ENCODE measurements at places on chromosomes 6 and 20.

GRCh38 chr20:51767867-51768758, at the start of gene ATP9A:
Gene ATP9A, minus strand, starts transcription at chr20:51768390. Its CDS starts 21 bp downstream, at chr20:51768369.
- no peak for DNase-seq

DNA sequence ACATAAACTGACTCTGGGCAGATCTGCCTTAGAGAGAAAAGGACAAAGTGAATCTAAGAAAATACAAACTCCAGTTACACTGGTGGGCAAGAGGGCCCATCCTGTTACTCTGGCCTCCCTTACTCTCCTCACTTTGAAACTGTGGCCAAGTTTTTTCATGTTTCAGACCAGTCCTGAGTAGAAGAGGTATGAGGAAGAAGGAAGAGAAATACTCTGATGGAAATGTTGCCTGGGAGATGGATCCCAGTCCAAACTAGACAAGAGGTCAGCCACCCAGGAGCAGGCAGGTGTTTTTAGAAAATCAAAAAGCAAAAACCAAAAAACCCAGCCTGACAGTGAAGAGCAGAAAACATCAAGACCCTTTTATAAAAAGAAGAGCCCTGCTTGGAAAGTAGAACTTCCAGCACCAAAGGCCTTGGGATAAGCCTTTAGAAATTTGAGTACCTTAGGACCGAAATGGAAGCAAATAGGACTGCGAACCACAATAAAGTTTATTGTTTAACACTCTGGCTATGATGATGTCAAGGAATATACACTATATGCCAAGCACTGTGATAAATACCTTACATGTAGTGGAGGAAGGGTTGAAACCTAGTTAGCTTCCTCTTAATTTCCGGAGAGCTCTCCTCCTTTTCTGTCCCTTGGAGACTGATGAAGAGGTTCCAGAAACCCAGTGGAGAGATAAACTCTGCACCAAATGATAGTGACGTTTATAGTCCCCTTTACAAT, 123.1 kb downstream of the KLHL32 start:
- no peak for DNase-seq

DNA sequence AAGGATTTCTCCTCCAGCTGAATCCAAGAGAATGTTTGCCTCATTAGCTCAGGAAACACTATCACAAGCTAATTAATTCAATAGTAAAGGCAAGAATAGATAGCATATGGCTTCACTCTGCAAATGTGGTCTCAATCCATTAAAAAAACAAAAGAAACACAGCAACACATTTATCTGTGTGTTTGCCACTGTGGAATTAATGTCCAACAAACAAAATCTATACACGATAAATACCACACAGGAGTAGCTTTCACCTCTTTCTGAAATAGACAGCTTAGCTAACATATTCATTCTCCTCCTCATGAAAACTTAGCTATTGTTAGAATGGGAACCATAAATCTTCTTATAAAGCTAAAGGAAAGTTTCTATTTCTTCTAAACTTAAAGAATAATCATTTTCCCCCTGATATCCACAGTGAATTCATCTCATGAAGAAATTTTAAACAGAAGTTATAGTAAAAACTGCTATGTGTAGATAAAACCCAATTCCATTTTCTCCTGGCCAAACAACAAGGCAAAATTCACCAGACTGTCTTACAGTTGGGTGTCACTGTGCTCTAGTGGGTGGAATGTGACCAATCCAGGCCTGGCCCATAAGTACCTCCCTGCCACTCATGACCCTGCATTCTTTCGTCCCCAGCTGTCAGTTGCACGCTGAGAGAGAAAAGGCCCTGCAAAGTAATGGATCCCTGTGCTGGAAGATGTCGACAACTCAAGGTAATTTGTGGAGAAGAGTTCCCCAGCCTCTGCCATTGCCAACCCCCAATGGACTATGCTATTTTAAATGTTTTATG, 92.9 kb upstream of the NRSN1 start:
- DNase-seq = no peak

DNA sequence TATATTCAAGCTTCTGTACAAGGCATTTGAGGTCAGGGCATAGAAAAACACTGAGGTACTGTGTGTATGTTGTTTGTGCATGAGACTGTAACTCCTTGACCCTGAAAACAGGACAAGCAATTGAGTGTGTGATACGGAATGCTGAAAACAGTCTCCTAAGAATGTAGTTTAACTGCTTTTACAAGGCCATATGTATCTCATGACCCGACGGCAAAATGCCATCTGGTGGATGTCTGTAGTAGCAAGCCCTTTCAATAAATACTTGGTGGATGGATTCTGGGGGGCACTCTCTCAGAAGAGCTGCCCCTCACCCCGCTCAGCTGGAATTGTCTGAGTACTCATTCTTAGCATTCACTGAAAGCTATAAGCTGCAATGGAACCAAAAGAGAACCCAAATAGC, 69.3 kb upstream of the EYS start:
- DNase-seq = no peak

DNA sequence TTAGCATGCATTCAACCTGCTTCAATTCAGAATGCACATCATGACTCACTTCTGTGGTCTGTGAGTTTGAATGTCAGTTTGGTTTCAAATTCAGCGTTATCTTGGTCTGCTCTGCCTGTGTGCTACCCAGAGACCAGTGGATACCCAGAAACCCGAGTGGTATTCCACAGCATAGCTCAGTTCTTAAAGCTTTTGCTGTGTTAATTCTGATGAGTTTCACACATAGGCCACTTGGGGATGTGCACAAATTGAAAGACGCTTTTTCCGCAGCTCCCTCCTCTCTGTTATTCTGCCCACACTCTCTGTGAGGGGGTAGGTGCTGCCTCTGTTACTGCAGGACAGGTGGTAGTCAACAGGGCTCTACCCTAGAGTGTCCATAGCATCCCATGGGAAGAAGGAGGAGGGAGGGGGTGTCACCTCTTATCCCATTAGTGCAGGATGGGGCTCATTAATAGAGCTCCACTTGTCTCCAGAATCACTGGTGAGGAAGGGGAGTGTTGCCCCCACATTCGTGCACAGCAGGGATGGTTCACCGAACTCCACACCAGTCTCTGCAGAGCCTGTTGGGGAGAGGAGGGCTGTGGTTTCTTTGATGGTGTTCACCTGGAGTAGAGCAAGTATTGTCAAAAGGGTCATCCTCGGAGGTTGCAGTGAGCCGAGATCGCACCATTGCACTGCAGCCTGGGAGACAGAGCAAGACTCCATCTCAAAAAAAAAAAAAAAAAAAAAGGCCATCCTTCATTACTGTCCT, 29.2 kb upstream of the SDCBP2 start:
- DNase-seq = peak; percentile 47

GRCh38 chr20:53828088-53828681, 234.5 kb upstream of the ZNF217 start:
- peak; percentile 95 for DNase-seq

GRCh38 chr6:4399656-4400055, 264.3 kb upstream of the ECI2 start:
- no peak for DNase-seq

GRCh38 chr6:130239755-130240154, 17.0 kb upstream of the SAMD3 start:
- no peak for DNase-seq

GRCh38 chr6:5025911-5026819, 22.3 kb upstream of the RPP40 start:
- DNase-seq = no peak

DNA sequence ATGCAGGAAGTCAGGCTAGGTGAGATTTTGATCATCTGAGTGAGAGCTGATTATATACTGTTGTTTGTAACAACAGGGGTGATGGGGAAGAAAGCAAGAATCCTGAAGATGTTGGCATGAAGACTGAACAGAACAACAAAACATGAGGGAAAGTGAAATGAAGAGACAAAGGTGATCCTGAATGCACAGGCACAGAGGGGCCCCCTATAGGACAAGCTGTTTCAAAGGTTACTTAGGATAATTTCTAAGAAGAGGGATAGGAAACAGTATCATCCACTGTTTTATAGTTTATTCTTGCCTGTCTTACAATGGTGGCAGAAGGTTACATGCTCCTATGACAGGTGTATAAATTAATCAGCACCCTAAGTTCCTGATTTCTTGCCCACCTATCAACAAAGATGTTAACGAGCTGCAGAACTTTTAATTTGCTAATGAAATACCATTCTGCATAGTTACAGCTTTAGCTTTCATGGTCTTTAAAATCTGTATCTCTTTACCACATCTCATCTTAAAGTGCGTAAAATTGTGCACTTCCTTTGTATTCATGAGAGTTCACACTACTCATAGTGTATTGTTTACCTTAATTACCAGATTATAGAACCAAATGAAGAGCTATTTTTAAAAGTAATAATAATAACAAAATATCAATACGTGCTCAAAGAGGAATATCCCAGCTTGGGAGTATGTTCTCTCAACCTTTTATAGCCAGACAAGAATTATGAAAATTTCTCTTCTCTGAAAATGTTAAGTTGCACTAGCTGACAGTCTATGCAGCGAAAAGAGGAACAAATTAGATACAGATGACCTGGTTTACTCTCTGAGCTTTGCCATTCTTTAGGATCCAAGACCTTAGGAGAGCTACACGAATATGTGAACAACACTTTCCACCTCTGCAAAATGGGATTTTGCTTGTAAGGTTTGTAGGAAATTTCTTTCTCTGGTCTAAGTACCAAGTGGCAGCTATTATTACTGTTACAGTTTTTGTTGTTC, 192.5 kb downstream of the EDN1 start:
- DNase-seq = no peak

DNA sequence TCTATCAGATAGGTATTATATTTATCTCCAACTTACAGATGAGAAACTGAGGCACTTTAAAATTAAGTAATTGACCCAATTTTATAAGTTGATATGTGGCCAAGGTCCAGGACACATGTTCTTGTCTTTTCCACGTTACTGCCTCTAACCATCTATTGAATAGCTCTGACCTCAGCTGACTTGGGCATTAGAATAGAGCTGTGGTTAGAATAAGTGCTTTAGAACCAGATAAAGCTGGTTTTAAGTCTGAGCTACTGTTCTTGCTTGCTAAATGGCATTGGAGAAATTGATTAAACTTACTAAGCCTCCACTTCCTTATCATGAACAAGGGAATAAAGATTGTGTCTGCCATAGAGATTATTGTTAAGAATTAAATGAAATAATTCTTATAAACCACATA, 147.8 kb upstream of the DTNBP1 start:
- DNase-seq = no peak
